NCI-H524 (cell line): ENCODE measurements at places on chromosomes 3 and 15.
A peak's percentile ranks its signal among the peaks of the same experiment; 100 is the strongest.

- DNase-seq = no peak
Measured at GRCh38 chr3:853489-853888, 239.3 kb upstream of the CNTN6 start.

DNA sequence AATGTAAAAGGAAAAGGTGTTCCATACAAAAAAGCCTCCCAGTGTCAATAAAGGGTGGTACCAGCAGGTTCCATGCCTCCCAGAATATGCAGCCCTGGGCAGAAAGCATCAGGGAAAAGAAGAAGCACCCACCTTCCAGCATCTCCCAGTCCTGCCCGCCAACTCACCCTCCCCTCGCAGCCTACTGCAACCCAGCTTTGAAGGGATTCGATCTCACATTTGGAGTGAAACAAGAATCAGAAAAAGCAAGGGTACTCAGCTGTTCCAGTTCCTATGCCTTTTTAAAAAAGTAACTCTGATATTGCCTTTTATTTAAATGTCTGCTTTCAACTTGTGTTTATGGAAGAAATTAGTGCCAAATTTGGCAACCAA is 166.9 kb downstream of the ADAMTS17 start:
- DNase-seq = no peak

- no peak for DNase-seq
Measured at GRCh38 chr3:175484666-175485065, 625.5 kb downstream of the NAALADL2 start.

DNA sequence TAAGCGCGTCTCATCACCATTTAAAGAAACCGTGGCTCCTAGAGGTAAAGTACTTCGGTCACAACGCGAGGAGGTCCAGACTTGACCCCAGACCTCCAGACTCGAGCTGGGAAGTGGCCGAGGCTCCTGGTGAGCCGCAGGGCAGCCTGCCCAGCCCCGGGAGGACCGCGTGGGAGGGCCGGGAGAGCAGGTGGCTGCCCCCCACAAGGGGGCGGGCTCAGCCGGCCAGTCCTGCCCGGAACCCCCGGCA is at the start of gene SLC27A2:
Gene SLC27A2, plus strand, starts transcription at position 228 of the 250 bp plus-strand sequence. CDS start 232 bp downstream, outside the sequence.
- peak; percentile 64 for DNase-seq
